Progenitor cell of endocrine pancreas (in vitro differentiated cells): ENCODE measurements at places on chromosomes 2 and 18.

DNA sequence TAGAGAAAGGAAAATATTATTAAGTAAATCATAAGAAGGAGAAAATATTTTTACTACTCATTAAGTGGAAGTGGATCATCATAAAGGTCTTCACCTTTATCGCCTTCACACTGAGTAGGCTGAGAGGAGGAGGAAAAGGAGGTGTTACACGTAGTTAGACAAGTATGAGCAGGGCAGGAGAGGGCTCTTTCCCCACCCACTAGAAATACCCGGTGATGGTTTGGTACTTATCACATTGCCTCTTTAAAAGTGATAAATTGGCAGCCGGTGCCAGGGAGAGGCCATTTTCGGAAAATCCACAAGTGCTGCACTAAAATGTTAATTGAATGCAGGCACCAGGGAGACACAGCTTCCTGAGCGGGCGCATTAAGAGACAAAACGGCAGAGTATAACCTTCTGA is 598.7 kb upstream of the SOX11 start:
- DNase-seq = no peak

DNA sequence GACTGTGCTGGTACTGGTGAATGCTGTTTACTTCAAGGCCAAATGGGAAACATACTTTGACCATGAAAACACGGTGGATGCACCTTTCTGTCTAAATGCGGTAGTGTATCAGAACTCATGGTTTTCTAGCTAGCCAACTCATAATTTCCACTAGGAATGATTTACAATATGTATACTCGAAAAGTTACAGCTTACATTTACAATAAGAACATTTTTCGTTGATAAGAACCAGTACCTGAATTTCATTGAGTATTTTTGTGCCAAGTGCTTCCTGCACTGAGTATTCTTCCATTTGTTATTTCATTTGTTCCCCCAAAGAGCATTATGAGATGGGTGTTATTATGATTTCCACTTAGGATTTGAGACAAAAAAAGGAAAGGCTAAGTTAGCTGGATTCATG is 21.9 kb downstream of the SERPINB12 start:
- DNase-seq = no peak

- DNase-seq = no peak
Measured at GRCh38 chr18:41767960-41768359, 187.1 kb upstream of the PIK3C3 start.

DNA sequence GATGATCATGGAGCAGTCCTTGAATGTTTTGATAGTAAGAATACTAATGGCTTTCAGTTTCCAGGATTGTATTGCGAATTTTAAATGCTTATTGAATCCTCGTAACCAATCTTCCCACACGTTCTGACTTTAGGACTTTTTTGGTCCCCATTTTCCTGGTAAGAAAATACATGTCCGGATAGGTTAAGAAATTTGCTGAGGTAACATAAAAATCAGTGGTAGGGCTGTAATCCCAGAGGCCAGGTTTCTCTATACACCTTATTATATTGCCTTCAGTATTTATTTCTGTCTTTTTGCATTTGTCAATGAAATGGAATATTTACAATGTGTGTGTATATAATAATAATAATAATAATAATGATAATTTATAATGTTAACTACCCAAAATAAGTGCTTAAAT is 603.2 kb downstream of the TMEM182 start:
- no peak for DNase-seq

GRCh38 chr2:48905696-48906095 is 150.2 kb upstream of the LHCGR start:
- no peak for DNase-seq

GRCh38 chr2:160411167-160411566 is 82.4 kb downstream of the RBMS1 start:
- no peak for DNase-seq

- no peak for DNase-seq
Measured at GRCh38 chr2:139864821-139865302, 1084.7 kb upstream of the NXPH2 start.

DNA sequence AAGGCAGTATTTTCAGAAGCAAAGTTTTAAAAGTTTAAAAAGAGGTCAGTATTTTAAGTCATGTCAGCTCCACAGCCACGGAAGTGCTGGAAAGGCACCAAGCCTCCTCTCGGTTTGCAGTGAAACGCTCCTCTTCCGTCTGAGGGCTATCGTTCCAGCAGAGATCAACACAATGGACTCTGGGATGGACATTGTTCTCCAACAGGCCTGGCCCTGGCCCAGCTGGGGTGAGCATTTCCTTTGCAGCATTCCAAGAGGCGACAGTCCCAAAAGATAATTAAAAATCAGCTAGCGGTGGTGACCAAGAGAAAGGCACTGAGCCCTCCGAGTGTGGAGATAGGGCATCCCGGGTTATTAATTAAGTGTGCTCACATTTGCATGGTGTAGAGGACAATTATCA is 95.9 kb upstream of the LCLAT1 start:
- no peak for DNase-seq

DNA sequence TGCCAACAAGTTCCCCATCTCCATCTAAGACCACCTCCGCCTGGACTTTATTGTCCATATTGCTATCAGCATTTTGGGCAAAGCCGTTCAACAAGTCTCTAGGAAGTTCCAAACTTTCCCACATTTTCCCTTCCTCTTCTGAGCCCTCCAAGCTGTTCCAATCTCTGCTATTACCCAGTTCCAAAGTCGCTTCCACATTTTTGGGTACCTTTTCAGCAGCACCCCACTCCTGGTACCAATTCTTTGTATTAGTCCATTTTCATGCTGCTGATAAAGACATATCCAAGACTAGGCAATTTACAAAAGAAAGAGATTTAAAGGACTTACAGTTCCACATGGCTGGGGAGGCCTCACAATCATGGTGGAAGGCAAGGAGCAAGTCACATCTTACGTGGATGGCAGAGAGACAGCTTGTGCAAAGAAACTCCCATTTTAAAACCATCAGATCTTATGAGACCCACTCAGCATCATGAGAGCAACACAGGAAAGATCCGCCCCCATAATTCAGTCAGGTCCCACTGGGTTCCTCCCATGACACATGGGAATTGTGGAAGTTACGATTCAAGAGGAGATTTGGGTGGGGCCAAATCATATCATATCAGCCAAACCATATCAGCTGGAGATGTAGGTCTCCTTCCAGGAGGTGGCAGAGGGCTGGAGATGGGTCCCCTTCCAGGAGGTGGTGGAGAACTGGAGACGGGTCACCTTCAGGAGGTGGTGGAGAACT is 19.8 kb upstream of the TXNDC2 start:
- no peak for DNase-seq

DNA sequence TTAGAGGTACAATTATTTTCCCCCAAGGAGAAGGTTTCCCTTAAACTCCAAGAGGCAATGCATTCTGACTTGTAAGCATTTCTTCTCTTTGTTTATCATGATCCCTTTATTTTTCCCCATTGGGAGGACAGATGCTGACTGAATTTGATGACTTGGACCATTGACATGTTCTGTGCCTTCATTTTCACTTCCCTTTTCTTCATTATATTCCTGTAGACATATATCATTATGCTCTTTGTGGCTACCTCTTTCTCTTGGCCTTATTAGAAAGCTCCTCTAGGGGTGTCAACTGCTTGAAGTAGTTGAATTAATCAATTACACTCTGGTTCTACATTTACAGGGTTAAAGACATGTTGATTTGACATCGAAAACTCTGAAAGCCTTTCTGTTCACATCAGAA is 330.0 kb upstream of the DCC start:
- no peak for DNase-seq

DNA sequence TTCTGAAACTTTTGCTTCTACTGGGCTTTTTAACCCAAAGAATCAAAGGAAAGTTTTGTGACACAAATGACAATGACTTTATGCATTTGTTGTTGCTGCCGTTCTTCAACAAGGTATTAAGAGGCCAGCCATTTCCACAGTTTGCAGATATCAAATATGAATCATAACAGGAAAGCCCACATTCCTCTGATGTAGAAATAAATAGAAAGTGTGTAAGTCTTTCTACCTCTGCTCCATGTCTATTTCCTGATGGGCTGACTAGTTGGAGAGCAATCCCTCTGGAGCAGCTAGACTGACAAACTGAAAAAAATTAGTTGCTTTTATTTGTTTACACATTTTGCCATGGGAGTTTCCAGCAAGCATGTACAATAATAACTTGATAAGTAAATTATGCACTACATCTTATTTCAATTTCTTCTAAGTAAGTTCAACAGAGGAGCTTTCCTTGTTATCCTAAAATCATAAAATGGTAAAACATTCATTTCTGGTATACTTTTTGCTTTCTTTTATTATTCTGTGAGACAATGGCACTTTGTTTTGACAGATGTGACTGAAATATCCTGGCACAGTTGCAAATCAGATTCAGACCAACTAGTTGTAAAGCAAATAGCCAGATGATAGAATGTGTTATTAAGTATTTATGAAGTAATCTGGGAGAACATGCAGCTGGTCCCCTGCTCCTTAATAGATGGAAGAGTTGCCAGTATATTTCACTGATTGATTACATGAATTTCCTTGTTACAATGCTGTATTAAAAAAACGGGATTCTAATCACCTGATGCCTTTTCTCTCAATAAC is 266.7 kb downstream of the METTL4 start:
- DNase-seq = no peak

DNA sequence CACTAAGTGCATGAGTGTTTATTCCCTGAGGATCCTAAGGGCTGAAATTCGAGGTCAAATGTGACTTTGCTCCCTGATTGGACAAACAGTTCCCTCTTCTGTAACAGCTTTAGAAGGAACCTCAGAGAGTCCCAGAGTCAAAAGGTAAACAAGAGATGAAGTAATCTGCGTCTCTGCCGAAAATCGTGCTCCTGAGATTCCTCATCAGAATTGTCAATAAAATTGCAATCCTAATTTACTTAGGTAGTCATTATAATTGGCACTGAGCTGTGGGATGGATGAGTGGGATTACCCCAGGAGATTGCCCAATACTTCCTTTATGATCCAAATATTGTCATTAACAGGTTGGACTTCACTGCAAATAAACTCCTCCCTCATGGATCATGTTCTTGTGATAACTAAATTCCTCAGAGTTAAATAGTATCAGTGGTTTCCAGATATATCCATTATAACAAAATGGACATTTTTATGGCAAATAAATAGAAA is 907 bp upstream of the SUCLG1 start:
- no peak for DNase-seq

GRCh38 chr2:46187112-46187618 is 110.0 kb upstream of the EPAS1 start:
- DNase-seq = no peak

GRCh38 chr2:25845843-25846505 is 32.3 kb downstream of the ASXL2 start:
- DNase-seq = no peak
